IMR-90 (cell line): ENCODE measurements at places on chromosomes 16 and 17.

DNA sequence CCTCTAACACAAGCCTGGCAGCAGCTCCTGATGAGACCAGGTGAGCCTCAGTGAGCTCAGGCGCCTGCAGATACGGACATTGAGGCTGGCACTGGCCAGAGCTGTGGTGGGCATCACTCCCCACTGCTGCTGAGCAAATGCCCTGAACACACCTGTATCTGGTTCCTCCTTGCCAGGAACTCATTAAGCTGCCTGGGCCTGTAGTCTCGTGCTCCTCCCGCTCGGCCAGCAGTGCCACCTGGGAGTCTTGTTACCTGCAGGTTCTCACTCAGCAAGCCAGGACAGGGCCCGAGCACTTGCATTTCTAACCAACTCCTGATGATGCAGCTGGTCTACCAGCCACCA, 13.3 kb downstream of the EIF4A3 start:
- DNase-seq = no peak

DNA sequence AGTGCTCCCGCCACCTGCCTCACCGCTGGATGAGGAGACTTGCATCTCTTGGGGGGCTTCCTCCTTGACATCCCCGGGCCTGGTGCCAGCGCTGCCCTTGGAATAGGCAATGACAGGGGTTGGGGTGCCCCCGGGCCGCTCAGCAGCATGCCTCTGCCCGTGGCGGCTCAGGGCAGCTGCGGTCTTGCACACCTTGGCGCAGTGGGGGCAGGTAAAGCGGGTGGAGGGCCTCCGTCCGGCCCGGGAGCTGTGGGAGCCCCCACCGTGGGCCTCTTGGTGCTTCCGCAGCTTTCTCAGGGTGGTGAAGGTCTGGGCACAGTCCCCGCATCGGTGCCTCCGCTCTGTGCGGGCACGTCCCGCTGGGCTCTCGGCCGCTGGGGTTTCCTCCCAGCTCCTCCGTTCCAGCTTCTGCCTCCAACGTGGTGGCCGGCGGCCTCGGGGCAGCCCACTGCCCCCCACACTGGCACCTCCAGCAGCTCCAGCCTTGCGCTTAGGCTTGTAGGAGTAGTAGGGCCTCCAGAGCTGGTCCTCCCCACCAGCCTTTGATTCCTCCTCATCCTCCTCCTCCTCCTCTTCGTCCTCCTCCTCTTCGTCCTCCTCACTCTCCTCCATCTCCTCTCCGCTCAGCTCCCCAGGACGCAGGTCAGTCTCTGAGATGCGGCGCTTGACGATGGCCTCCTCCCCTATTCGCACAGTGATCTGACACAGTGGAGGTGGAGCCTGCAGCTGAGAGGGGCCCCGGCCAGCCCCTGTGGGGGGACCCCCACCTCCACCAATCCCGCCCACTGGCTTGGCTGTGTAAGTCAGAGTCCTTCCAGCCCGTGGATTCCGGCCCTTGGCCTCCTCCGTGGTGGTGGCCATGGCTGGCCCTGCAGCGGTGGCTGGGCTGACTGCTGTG, 16.7 kb downstream of the ZBTB4 start:
- no peak for DNase-seq

DNA sequence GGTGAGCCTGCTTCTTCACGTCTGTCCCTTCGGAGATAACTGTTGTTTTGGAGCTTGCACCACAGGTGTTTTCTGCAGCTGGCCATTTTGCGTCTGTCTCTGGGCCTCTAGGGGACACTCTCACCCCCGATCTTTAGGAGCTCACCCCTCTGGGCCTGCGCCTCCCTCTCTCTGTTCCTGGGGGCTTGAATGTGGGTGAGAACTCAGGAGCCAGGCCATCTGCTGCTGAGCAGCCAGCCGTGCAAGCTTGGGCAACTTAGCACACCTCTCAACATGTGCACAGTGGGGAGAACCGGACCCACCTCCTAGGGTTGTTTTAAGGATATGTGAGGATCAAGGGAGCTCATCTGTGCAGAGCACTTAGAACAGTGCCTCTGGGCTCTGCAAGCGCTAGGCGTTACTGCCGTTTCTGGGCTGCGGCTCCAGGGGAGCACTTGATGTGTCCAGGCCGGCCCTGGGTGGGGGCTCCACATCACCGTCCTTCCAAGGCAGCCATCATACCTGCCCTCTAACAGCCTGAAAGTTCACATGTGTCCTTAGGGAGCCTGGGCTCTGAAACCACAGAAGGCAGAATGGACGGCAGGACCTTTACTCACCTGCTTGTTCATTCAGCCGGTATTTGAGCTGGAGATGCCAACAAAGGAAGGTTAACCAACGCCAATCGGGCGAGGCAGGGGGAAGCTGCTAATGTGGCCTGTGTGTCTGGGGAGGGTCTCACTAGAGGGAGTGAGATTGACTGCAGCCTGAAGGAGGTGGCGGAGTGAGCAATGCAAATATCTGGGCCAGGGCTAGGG, 66.3 kb downstream of the MRC2 start:
- no peak for DNase-seq

DNA sequence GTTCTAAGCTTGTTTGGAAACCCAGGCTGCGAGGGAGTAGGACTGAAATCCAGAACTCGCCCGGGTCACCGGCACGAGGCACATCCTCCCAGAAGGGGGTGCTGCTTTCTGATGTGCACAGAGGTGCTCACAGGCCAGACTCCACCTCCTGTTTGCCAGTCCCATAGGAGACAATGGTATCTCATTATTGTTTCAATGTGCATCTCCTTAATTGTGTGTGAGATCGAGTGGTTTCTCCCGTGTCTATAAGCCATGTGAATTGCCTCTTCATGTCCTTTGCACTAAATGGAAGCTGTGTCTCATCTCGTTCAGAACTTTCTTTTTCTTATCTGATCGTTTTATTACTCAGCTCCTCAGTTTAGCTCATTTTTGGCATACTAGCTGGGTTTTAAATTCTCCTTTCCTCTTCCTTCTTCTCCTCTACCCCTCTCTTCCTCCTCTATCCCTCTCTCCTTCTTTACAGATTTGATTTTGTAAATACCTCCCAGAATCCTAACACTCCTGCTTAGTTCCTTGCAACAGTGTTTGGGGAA, 32.1 kb upstream of the PRKCB start:
- peak; percentile 8 for DNase-seq

- DNase-seq = no peak
These were observed 26.5 kb upstream of the CDR2 start for GRCh38 chr16:22400900-22401299.

DNA sequence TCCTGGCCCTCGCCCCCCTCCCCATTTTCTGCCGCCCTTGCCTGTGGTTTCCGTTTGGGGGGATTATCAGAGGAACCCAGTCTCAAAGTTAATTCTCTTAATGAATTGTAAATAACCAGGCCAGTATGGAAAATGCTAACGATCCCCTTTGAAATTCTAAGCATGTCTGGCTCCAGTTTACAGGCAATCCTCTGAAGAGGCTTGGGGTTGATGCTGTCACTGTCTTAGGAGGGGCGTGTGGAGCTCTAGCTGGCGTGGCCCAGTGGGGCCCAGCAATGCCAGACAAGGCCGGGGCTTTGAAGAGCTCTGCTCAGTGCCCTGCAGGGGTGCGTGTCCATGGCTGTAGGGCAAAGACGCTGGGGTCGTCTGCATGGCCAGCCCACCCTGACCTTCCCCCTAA, 164.6 kb downstream of the CYLD start:
- DNase-seq = no peak

- DNase-seq = no peak
These were observed 322.4 kb downstream of the GRIN2A start for GRCh38 chr16:9859701-9860327.

GRCh38 chr16:87957296-87958094, 6.3 kb downstream of the BANP start:
- DNase-seq = no peak

DNA sequence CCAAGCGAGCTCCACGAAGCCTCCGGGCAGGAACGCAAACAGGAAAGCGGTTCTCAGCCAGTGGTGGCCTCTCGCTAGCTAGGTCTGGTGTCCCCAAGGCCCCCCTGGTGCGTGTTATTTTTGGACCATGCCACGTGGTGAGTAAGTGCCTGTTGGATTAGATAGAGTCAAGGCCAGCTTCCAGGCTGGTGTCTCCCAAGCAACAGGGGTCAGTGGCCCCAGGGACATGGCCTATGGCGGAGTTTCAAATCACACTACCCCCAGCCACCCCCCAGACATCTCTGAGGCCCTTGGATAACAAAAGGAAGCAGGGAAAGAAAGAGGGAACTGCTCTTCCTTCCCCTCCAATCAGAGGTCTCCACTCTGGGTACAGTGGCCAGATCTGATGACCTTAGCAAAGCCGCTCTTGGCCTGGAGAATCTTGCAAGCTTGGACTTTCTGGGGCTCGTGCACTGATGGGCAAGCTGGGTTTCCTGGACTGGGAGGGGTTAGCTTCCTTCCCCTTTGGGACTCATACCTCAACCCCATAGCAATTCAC, 58.2 kb downstream of the MAF start:
- DNase-seq = no peak

DNA sequence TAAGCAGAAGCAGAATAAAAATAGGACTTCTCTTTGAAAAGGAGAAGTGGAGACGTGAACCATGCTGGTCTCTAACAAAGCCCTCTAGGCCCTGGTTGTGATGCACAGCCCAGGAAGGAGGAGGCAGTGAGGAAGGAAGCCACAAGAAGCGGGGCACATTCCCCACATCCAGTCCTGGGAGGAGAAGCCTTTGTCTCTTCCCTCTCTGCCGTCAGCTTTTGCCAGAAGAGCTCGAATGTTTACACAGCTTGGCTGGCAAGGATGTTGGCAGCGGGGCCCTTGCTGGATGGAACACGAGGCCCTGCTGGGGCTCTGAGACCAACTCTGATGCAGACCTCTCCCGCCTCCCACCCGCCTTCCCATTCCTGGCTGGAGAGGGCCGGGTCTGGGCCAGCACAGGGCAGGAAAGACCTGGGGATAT, 91.3 kb downstream of the MAF start:
- no peak for DNase-seq
